Epithelial cell of alveolus of lung (primary cell): ENCODE measurements at places on chromosomes 6 and 20. TPM values are rescaled to one million over a fixed set of nuclear protein-coding genes. Genes with fewer than 3 reads are reported as not detected.

Gene CALHM6
- total RNA-seq: 2.0 and 6.2 TPM in 2 replicates

Gene ANGPT4
- not detected in 2 replicates for total RNA-seq

Gene CALHM5
- 2.3 and 4.0 TPM in 2 replicates for total RNA-seq

Gene FBXO5
- total RNA-seq: 11.7 and 21.2 TPM in 2 replicates

Gene TFAP2A
- total RNA-seq: under 0.01 TPM in 1 of 2 replicates, not detected in the other

Gene BPIFB1
- total RNA-seq: not detected in 2 replicates

Gene CST4
- total RNA-seq: 0.78 TPM in 1 of 2 replicates, not detected in the other

Gene SMOC2
- total RNA-seq: not detected in 2 replicates

Gene TGM3
- not detected in 2 replicates for total RNA-seq

Gene MAFB
- 0.39 and 3.0 TPM in 2 replicates for total RNA-seq

Gene HLA-F
- total RNA-seq: 0.16 and 3.4 TPM in 2 replicates

Gene RIMS1
- 0.16 and 0.91 TPM in 2 replicates for total RNA-seq

Gene SMAP1
- total RNA-seq: 17.0 and 18.2 TPM in 2 replicates

Gene LKAAEAR1
- total RNA-seq: not detected in 2 replicates

Gene TPX2
- 35.1 and 61.2 TPM in 2 replicates for total RNA-seq

Gene PRDM13
- not detected in 2 replicates for total RNA-seq

Gene TRIM31
- not detected in 2 replicates for total RNA-seq

Gene KCNK16
- total RNA-seq: not detected in 2 replicates

Gene SLA2
- total RNA-seq: not detected in 2 replicates

Gene GJA1
- 153 and 187 TPM in 2 replicates for total RNA-seq

Gene WFDC10B
- not detected in 2 replicates for total RNA-seq

Gene NR2E1
- not detected in 2 replicates for total RNA-seq

Gene CLIC5
- total RNA-seq: 0.08 TPM in 1 of 2 replicates, not detected in the other
